ENCODE measurements at places on chromosomes 11 and 22. TPM values are rescaled to one million over a fixed set of nuclear protein-coding genes. Genes with fewer than 3 reads are reported as not detected.

POU2AF1 gene
- total RNA-seq = 0.41 TPM

PLEKHB1 gene
- 4.6 TPM for total RNA-seq

LRRC75B gene
- 2.0 TPM for total RNA-seq

OR51B2 gene
- not detected for total RNA-seq

FAM180B gene
- 1.0 TPM for total RNA-seq

GPHA2 gene
- total RNA-seq = 0.16 TPM

ALDH3B1 gene
- total RNA-seq = 1.1 TPM

CDCA5 gene
- total RNA-seq = 0.27 TPM

DNA sequence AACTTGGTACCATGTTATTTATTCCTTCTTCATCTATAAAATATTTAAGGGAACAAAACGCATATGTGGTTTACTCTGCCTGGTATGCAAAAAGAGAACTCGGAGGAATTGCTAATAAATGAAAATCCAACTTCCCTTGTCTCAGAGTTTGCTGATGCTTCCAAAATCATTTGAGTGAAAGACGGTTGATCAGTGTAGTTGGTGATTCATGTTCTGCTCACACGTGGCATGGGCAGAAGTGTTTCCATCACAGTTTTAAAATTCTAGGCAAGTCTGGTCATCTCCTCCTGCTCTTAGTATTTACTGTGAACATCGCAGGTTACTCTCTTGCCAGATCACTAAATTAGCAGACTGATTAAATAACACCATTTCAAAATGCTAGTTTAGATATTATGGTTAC is 11.9 kb upstream of the PARVB start:
- no peak for ATAC-seq

DNA sequence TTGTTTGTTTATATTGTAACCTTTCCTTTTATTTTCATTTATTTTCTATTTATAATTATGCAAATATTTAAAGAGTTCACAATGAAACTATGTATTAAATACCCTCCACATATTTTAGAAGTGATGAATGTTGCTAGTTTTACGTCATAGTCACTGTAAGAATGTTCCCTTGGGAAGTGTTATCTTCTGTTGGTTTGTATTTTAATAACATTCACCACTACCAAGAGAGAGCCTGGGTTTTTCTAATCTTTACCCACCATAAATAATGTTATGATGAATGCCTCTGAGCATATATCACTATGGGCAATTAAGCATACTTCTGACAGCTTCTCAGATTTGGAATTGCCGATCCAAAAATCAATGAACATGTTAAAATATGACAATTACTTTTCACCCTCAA is 80.7 kb downstream of the GGT1 start:
- ATAC-seq = no peak

GRCh38 chr22:39437791-39438704 is 18.8 kb upstream of the MGAT3 start:
- no peak for ATAC-seq

- no peak for ATAC-seq
These were observed 274.0 kb downstream of the BRD1 start for GRCh38 chr22:49553518-49554295.

- ATAC-seq = no peak
These were observed 52.3 kb downstream of the SHISAL1 start for GRCh38 chr22:44260216-44261035.

DNA sequence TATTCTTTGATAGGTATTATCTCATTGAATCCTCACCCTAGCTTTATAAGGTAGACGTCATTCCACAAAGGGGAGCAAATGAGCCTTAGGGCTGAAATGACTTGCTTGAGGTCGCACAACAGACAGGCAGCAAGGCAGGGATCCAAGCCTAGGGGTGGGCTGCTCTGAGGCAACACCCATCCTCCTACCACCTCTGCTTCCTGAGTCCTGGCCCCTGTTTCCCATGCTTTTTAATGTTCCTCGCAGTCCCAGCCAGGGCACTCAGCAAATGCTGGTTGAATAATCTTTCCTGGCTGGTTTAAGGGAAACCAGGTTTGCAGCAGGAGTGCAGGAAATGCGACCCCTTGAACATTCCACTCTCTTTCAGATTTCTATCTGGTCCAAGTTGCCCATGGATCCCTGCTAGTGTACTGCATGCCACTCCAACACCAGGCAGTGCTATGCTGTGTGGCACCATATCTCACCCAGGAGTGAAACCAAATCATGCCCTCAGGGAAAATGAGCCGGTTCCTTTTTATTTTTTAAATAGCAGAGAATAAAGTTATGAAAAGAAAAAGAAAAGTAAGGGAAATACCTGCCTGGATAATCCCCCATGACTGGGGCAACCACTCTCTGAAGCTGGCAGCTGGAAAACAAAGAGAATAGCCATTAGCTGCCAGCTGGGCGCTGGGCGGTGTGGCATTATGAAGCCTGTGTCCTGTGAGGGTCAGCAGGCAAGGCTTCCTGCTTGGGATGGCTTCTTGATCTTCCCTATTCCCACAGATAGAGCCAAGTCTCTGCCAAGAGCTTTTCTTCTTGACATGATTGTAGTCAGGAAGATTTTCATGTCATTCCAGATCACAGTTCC is 21.8 kb downstream of the MICAL2 start:
- no peak for ATAC-seq

DNA sequence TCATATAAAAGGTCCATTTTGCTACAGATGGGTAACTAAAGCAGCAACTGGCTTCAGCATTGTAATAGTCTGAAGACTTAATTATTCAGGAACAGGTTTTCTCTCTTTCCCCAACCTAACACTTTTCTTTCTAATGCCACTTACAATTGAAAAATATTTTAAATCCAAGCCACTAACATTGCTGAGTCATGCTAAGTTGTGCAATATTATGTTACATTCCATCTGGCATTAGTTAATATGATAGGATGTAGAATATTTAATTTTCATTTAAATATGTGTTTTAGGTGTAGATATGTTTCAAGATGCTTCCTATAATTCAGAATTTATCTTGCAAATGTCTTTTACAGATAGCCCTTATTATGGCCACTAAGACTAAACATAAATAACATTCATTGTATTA is 98.6 kb downstream of the KIF18A start:
- ATAC-seq = peak; percentile 68

DNA sequence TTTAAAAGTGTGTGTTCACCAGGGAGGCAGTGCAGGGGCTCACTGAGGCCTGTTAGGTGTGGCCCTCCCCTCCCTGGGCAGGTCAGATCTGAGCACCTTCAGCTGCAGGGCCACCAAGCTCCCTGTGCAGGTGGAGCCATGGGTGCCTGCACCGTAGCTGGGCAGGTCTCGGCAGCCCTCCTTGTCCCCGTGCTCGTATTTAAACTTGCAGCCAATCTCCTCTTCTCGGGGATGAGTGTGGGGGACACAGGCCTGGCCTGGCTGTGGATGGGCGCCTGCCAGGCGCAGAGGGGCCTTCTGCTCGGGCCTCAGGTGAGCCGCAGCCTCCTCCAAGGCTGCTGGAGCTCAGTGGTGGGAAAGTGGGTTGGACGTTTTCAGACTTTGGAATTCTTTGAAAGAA is 19.1 kb downstream of the PHRF1 start:
- no peak for ATAC-seq

DNA sequence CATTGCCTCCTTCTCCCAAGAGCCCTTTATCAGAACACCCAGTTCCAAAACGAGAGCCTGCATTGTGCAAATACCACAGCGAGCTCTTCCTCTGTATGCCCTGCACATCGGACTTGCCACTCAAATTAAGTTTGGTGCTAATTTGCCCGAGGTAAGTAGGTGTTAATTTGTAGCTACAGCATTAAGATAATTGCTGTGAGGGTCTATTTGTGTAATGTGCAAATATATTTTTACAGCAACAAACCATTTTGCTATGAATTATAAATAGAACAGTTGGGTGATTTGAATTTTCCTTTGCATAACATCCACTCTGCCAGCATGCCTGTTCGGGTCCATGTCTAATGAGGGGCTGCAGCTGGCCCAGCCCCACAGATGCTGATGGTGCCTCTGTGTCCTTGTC is 8.1 kb downstream of the ARHGAP8 start:
- no peak for ATAC-seq

- ATAC-seq = no peak
These were observed 64.3 kb upstream of the IGLL5 start for GRCh38 chr22:22823131-22823810.

DNA sequence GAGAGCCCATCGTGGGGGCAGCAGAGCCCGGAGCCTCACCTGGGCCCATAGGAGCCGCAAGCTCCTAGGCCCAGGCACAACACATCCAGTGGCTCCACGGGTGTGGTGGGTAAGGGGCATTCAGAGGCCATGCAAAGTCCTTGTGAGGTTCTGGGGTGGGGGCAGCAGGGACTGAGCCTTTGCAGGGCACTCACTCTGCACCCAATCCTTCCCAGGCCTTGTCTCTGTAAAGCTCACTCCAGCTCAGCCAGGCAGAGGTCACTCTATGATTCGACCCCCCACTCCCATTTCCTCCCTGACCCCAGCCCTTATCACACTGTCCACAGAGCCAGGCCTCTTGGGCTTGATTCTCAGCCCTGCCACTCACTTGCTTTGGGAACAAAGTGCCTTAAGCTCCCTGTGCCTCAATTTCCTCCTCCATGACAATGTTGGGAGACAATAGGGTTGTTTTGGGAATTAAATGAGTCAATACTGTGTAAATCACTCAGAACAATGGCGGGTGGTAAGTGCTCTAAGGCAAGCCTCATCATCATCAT is 46.6 kb downstream of the LRRC32 start:
- ATAC-seq = no peak

DNA sequence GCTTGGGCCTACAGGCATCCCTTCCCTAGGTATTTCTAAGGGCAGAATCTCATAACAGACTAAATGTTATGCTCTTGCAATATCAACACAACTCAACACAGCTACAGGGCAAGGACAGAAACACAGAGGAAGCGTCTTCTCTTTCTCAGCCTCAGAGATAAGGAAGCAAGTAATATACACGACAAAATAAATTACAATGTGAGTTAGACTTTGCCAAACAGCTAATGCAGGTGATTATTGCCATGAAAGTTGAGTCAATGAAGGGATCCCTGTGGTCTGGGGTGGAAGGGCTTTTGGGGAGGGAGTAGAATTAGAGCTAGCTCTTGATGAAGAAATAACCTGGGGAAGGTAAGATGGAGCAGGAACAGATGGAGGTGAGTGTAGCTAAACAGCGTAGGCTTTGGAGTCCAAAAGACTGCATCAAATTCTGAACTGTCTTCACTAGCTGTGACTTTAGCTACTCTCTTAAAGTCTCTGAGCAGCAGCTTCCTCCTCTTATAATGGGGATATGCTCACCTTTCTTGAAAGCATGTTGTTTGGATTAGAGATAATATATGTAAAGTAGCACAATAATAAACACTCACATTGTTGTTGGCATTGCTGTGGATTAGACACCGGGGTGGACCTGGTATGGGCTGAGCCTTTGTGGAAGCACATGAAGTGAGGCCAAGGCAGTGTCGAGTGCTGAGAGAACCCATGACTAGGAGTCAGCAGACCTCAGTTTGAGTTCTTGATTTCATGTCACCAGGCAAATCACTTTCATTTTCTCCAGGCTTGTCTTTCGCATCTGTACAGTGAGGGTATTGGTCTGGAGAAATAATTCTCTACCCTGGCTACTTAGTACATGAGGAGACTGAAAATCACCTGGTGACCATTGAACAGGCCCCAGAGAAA is 41.0 kb upstream of the AQP11 start:
- ATAC-seq = peak; percentile 7

- no peak for ATAC-seq
These were observed 28.6 kb downstream of the LIF start for GRCh38 chr22:30217698-30218560.

GRCh38 chr11:61507962-61508861 is at the start of gene LRRC10B:
Gene LRRC10B, plus strand, starts transcription at chr11:61508749. Its CDS starts 250 bp downstream, at chr11:61508999.
- peak; percentile 72 for ATAC-seq

- ATAC-seq = no peak
These were observed 3.5 kb downstream of the IGF2 start for GRCh38 chr11:2135648-2136201.
